ENCODE measurements at places on chromosomes 6 and 20. TPM values are rescaled to one million over a fixed set of nuclear protein-coding genes. Genes with fewer than 3 reads are reported as not detected.

- no peak for DNase-seq
Observed at GRCh38 chr6:7566617-7567173, 23.3 kb upstream of the SNRNP48 start.

Gene HRH3
- not detected for total RNA-seq

DNA sequence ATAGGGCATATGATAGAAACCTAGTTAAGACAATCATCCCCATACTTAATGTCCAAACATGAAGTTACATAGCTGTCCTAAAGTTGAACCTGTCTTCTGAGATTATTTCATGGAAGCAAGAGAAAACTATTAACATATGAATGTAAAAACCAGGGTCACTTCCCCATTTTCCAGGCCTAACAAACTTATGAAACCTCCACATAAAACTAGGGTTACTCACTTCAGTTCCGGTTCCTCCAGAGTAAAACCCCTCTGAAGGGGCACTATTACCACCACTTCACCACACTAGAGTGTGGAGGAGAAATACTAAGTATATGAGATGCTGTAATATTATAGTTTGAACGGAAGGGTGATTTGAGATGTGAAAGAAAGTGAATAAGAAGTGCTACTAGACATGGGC lies 14.9 kb downstream of the PRKN start:
- no peak for DNase-seq

DNA sequence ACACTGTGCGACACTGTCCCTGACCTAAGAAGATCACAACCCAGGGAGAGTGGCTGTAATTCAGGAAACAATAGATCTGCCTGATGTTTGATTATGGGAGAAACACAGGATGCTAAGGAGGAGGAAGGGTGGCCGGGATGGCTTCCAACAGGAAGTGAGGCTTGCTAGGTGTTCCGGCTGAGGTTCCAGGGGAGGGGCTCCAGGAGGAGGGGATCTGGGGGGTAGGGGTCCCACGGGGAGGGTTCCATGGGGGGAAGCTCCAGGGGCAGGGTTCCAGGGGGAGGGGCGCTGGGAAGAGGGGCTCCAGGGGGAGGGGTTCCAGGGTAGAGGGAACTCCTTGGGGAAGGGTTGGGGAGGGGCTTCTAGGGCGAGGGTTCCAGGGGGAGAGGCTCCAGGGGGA lies 48.6 kb downstream of the DAAM2 start:
- no peak for DNase-seq

DNA sequence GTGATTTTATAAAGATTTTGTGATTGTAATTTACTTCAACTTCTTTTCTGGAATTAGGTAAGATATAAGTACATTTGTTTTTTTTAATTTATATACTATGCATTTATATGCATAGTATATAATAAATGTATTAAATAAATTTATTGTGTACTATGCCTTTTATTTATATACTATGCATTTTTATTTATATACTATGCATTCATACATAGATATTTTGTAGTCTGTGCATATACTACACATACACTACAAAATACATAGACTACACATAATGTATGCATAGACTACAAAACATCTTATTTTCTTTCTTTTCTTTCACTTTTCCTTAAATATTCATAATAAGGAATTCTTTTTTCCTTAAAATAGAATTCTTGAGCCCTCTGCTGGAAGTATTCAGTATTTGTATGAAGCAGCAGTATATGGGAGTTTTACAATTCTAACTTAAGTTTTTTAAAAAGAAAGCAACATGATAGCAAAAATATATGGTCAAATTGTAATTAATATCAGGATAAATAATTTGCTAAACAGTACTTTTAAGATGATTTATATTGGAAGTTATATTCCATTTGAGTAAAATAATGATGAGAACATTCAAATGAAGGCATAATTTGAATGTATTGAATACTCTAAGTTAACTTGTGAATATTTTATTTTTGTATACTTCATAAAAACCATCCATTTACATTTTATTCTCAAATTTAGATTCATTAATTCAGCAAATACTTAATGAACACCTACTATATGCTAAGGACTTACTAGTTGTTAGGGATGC lies 129.3 kb downstream of the KLHL32 start:
- DNase-seq, result no peak

DNA sequence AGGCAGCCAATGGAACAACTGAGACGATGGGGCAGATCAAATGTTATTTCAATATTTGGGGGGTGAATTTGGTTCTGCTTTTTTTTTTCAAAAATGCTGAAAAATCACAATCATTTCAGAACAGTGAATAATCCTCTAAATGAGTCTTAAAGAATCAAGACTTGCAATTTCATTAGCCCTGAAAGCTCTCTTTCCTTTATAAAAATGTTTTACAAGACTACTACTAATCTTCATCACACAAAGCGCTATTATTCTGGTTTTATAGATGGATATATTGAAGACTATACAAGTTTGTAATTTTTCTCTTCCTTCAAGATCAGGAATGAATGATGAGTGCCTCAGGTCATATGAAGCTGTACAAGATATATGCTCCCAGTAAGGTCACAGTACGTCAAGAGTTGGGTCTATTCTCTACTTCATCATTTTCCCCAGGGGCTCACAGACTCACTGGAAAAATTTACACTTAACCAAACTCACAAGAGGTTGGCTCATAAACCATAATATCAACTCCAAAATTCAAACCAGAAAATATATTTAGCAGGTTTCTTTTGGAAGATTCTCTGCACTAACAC lies 19.5 kb downstream of the RNF24 start:
- DNase-seq, result no peak

DNA sequence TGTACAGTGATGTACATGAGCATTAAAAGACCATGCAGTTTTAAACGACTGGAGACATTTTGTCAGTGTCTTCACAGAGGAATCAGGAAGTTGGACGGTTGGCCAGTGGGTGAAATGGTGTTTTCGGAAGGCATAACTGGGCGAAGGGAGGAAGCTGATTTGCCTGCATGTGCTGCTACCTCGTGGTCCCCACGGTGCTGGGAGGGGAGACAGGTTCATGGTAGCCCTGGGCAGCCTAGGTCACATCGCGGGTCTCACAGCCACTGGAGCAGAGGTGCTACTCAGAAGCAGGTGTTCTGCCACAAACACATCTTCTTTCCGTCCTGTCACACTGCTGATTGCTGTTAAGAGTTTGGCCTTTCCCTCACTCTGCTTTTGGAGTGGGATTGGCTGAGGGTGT lies 35.2 kb downstream of the HIVEP1 start:
- no peak for DNase-seq

DNA sequence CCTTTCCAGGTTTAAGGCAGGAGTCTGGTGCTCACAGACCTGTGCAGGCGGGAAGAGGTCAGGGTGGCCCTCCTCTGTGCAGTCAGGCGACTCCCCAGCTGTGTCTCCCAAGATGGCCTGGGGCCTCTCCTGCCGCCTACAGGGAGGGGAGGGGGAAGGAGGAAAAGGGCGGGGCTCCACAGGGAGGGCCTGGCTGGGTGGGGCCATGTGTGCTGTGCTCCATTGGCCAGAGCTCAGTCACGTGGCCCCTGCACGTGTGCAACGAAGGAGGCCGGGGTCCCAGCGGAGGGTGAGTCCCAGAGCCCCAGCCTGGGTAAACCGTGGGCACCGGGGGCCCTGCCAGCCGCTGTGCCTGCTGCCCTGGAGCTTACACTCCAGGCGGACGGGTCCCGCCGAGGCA lies 211.6 kb downstream of the ZDHHC14 start:
- no peak for DNase-seq

GRCh38 chr20:59647271-59647670 lies 42.9 kb downstream of the PHACTR3 start:
- no peak for DNase-seq

Gene SNPH
- 3.1 TPM for total RNA-seq

Gene SLC32A1
- total RNA-seq, result not detected

GRCh38 chr6:55176958-55177357 lies 2.6 kb downstream of the HCRTR2 start:
- no peak for DNase-seq

GRCh38 chr6:53382421-53382820 lies 33.7 kb upstream of the ELOVL5 start:
- no peak for DNase-seq

Gene HDGFL1
- not detected for total RNA-seq

Gene RAB44
- total RNA-seq, result 0.37 TPM

GRCh38 chr6:100664274-100665040 lies 199.7 kb upstream of the SIM1 start:
- DNase-seq, result no peak

GRCh38 chr20:24598996-24599395 lies 129.6 kb downstream of the SYNDIG1 start:
- DNase-seq, result no peak

DNA sequence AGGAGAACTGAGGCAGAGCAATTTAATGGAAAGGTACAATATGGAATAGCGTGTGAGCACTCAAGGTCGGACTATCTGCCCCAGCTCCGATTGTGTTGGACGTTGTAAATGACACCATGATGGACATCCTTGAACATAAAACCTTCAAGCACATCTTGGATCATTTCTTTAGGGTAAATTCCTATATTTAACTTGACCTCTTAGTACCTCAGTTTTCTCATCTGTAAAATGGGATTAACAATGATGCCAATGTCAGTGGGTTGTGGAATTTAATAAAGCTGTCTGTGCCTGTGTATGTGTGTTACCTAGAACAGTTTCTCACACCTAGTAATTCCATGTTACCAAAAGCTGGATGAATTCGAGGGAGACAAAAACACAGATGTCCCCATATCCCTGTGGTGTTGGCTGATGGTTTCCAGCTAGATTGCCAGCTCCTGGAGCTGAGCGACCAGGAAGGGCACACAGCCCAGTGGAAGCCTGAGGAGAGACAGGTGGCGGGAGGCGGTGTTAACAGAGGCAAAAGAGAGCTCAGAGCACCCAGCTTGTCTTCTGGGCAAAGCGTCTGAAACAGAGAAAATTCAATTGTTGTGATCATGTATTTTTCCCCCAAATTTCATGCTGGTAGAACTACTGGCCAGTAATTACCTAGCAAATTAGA lies 32.6 kb downstream of the MDFI start:
- DNase-seq, result no peak

Gene CTCFL
- total RNA-seq, result not detected

- no peak for DNase-seq
Observed at GRCh38 chr6:164075981-164076615, 661.6 kb downstream of the QKI start.

Gene CGA
- total RNA-seq, result not detected

GRCh38 chr20:56730003-56730402 lies 100.9 kb downstream of the TFAP2C start:
- DNase-seq, result no peak

DNA sequence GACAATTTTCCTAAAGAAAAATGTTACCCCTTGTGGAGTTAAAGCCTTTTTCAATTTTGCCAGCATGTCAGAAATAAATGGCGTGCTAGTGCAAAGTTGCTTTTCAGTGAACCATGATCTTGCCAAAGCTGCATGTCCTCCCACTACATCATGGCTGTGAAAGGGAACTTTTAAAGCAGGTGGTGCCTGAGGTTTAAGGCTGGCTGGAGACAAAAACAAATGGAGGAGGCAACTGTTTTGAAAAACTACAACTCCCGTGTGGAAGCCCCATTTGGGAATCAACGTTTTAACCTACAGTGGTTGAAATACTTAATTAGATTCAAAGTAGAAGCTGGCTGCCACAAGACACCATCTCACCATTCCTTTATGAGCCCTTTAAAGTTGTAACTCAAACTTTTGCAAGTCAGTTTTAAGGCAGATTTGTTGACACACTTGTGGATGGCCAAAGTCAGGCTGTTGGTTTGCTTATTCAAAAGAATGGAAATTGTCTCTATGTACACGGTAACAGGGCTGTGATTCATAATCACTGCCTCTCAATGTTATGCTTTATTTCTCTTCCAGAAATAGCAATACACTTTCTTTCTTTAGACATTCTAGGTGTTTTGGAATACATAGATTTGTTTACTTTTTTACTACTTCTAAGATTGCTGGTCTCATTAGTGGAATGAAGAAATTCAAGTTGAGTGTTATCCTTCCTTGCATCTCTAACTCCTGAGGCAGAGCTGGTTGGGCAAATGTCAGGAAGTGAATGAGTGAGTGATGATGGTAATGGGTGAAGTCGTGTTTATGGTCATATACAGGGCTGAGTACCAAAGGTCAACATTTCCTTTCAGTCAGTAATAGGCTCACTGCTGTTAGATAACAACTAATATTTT lies 196.4 kb upstream of the GMDS start:
- no peak for DNase-seq
